ENCODE measurements at places on chromosomes 2 and 18. TPM values are rescaled to one million over a fixed set of nuclear protein-coding genes. Genes with fewer than 3 reads are reported as not detected.

GRCh38 chr18:78619854-78620253, 359.8 kb upstream of the SALL3 start:
- no peak for DNase-seq

- DNase-seq: no peak
Measured at GRCh38 chr2:127063701-127064590, 43.0 kb downstream of the BIN1 start.

DNA sequence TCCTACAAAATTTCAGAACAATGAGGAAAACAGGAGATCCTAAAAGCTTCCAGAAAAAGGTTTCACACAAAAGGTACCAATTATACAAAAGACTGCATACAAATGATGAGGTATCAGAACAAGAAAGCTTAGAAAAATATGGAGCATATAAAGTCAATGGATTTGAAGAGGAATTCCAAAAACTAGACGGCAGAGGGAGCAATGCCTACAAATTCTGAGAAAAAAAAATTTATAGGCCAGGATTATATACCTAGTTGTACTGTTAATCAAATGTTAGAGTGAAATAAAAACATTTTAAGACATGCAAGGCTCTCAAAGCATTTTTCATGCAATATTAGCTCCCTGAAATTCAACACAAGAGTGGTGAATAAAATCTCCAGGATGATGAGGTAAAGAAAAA, 106.2 kb downstream of the ZRANB3 start:
- DNase-seq: no peak

RAD51AP2 gene
- total RNA-seq: not detected

NDC80 gene
- 15.3 TPM for total RNA-seq

Measured in IMR-90 (cell line).